ENCODE measurements at places on chromosomes 5 and 9. TPM values are rescaled to one million over a fixed set of nuclear protein-coding genes. Genes with fewer than 3 reads are reported as not detected.

DNA sequence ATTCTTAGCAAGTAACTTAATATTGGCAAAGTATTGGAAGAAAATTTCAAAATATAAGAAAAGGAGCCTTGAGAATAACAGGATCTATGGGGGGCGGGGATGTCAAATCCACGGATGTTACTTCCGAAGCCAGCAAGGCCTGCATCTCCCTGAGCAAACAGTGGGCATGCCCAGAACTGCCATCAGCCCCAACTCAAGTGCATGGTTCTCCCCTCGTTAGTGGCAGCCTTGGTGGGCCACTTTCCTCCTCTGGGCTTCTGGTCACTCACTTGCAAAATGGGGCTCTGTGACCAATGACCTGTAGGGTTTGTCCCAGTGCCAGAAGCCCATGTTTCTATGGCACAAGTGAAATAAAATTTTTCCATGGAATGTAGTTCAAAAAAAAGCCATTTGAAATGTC is 27.2 kb upstream of the MED10 start:
- no peak for DNase-seq
- H3K27me3 ChIP-seq = no peaks in the 10 kb centered on the region
- no peak overlapping the region for H3K27ac ChIP-seq
- H3K36me3 ChIP-seq = no peaks in the 10 kb centered on the region
- H3K4me1 ChIP-seq = peaks cover 28% of the 10 kb centered on the region
- no peak overlapping the region for H3K4me3 ChIP-seq

GRCh38 chr5:7793895-7794294 is 57.0 kb downstream of the CFAP90 start:
- no peak overlapping the region for H3K27ac ChIP-seq
- H3K4me3 ChIP-seq = no peak overlapping the region

GRCh38 chr5:53569453-53569852 is 9.0 kb downstream of the NDUFS4 start:
- no peaks in the 10 kb centered on the region for H3K27me3 ChIP-seq
- H3K4me3 ChIP-seq = no peak overlapping the region
- H3K36me3 ChIP-seq = no peaks in the 10 kb centered on the region
- H3K27ac ChIP-seq = no peak overlapping the region
- DNase-seq = no peak

- no peaks in the 10 kb centered on the region for H3K27me3 ChIP-seq
- DNase-seq = no peak
- H3K4me3 ChIP-seq = no peak overlapping the region
- H3K36me3 ChIP-seq = no peaks in the 10 kb centered on the region
These were observed 102.2 kb upstream of the IL7R start for GRCh38 chr5:35754481-35754880.

- no peak for DNase-seq
- no peaks in the 10 kb centered on the region for H3K27me3 ChIP-seq
- H3K4me1 ChIP-seq = no peaks in the 10 kb centered on the region
- no peak overlapping the region for H3K27ac ChIP-seq
- no peaks in the 10 kb centered on the region for H3K36me3 ChIP-seq
These were observed 374.6 kb downstream of the OSTF1 start for GRCh38 chr9:75462866-75463265.

GRCh38 chr5:6058055-6058715 is 320.2 kb downstream of the MED10 start:
- no peaks in the 10 kb centered on the region for H3K36me3 ChIP-seq
- H3K4me1 ChIP-seq = no peaks in the 10 kb centered on the region
- no peaks in the 10 kb centered on the region for H3K27me3 ChIP-seq
- no peak for DNase-seq
- no peak overlapping the region for H3K4me3 ChIP-seq

DNA sequence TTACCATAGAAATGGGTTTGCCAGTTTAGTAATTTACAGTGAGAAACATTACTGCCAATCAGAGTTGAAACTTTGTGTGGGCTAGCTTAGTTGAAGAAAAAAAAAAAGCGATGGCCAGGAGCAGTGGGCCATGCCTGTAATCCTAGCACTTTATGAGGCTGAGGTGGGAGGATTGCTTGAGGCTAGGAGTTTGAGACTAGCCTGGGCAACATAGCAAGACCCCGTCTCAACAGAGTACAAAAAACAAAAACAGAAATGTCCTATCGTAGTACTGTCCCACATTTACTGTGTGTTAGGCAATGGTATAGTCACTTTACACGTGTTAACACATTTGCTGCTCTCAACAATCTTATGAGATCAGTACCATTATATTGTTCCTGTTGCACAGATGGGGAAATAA is 2.3 kb downstream of the OSTF1 start:
- no peak for DNase-seq
- peak overlapping the region; percentile 91 for H3K4me3 ChIP-seq
- no peaks in the 10 kb centered on the region for H3K36me3 ChIP-seq
- no peak overlapping the region for H3K27ac ChIP-seq
- no peaks in the 10 kb centered on the region for H3K27me3 ChIP-seq

DNA sequence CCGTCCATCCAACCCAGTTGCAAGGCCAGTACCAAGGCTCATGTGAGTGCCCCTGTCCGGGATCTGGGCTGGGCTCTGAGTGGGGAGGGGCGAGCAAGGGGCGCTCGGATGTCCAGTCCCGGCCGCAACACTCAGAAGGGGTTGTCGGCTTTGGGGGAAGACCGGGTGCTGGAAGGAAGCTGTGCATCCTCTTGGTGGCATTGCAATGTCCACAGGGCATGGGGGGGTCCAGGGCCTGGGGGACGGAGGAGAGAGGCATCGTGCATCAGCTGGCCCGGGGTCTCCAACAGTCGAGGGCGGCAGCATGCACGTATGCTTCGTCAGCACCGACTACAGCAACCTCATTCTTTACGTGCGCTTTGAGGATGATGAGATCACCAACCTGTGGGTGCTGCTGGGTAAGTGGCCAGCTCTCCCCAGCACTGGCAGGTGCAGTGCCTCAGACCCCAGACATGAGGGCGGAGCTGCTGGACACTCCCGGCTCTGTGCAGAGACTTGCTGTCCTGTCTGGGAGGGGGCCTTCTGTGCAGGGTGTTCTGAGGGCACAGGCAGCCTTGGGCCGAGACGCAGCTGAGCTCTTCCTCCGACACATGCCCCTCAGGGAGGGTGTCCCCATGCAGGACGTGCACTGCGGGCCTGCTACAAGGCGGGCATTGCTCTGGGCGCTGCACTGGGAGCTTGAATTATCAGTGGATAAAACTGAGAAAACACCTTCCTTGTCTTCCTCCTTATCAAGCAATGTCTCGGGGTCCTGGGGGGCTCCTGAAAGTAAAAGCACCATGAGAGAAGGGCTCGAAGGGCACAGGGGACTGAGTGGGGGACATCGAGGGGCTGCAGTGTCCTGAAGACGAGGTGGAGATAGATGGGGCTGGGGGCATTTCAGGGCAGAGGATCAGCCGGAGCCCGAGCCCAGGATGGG is 22.5 kb downstream of the GLT6D1 start:
- DNase-seq = no peak
- no peak overlapping the region for H3K27ac ChIP-seq
- peaks cover 20% of the 10 kb centered on the region for H3K27me3 ChIP-seq
- no peaks in the 10 kb centered on the region for H3K4me1 ChIP-seq

GRCh38 chr9:132163876-132164603 is 2.2 kb downstream of the NTNG2 start:
- peak overlapping the region; percentile 67 for H3K4me3 ChIP-seq
- peaks cover 41% of the 10 kb centered on the region for H3K27me3 ChIP-seq
- H3K27ac ChIP-seq = no peak overlapping the region

DNA sequence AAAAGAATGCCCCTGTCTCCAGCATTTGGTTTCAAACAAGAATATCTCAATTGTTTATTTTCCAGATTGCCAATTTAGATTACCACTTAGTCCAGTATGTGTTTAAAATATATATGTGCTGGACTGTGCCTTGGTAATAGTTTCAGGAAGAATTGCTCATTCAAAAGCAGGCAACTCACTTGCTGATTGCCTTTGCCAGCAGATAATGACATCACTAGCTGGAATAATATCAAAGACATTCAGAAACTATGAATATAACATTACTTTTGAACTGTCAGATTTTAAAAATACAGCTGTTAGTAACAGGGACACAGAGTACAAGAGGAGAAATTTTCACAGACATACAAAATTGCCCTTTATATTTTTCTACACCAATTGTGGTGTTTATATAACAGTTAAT is 96.0 kb upstream of the ITGA2 start:
- H3K4me1 ChIP-seq = no peaks in the 10 kb centered on the region
- DNase-seq = peak; percentile 23
- no peaks in the 10 kb centered on the region for H3K27me3 ChIP-seq
- H3K4me3 ChIP-seq = no peak overlapping the region
- no peak overlapping the region for H3K27ac ChIP-seq

DNA sequence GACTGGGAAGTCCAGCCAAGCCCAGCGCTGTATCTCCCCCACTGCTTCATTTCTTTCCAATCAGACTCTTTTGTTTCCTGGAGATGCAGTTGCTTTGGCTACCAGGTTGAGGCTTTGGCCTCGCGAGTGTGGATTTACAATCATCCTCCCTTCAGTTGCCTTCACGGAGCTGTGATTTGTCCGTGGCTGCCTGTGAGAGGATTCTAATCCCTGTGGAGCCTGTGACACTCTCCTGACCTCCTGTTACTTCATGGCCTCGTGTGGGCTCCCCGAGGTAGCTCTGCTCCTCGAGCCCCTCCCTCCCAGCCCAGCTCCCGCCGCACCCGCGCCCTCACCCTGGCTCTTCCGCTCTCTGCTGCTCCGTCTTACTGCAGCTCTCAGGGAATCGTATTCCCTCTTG is 107.2 kb upstream of the STC2 start:
- H3K27ac ChIP-seq = no peak overlapping the region
- H3K36me3 ChIP-seq = no peaks in the 10 kb centered on the region
- H3K27me3 ChIP-seq = no peaks in the 10 kb centered on the region
- H3K4me3 ChIP-seq = no peak overlapping the region

Gene FRMD3
- total RNA-seq = 6.0 TPM

- no peaks in the 10 kb centered on the region for H3K36me3 ChIP-seq
- no peak overlapping the region for H3K27ac ChIP-seq
- no peaks in the 10 kb centered on the region for H3K4me1 ChIP-seq
- no peaks in the 10 kb centered on the region for H3K27me3 ChIP-seq
- H3K4me3 ChIP-seq = no peak overlapping the region
These were observed 769.7 kb downstream of the TAF11L14 start for GRCh38 chr5:18403941-18404438.

Gene DAB2IP
- 17.6 TPM for total RNA-seq

GRCh38 chr5:42436051-42436450 is 12.8 kb downstream of the GHR start:
- no peak overlapping the region for H3K27ac ChIP-seq
- no peaks in the 10 kb centered on the region for H3K27me3 ChIP-seq
- no peak overlapping the region for H3K4me3 ChIP-seq
- H3K4me1 ChIP-seq = peaks cover 8% of the 10 kb centered on the region
- H3K36me3 ChIP-seq = no peaks in the 10 kb centered on the region
- no peak for DNase-seq

GRCh38 chr9:120344230-120344629 is 235.7 kb downstream of the CDK5RAP2 start:
- peak; percentile 79 for DNase-seq
- H3K4me1 ChIP-seq = peaks cover 5% of the 10 kb centered on the region
- no peak overlapping the region for H3K27ac ChIP-seq
- no peaks in the 10 kb centered on the region for H3K36me3 ChIP-seq
- H3K4me3 ChIP-seq = no peak overlapping the region

DNA sequence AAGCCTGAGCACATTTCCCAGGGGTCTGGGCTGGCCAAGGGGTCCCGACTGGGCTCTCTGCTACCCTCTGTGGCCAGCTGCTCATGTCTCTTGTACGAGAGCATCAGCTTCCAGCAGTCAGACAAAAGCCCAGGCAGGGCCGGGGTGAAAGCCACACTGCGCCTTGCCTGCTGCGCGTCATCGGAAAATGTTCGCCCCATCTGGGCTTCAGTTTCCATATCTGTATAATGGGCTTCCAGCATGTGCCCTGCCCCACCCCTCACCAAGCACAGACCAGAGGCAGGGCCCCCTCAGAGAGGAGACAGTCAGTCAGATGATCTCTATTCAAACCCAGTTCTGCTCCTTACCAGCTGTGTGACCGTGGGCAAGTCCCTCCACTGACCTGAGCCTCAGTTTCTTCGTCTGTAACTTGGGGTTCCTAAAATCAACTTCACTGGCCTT is 8.0 kb upstream of the GRHPR start:
- no peak for DNase-seq
- no peak overlapping the region for H3K27ac ChIP-seq
- H3K4me1 ChIP-seq = 0 out of 2 replicates have a peak, but pooled peaks cover 6% of the 10 kb centered on the region
- no peaks in the 10 kb centered on the region for H3K27me3 ChIP-seq
- no peak overlapping the region for H3K4me3 ChIP-seq
- H3K36me3 ChIP-seq = no peaks in the 10 kb centered on the region

DNA sequence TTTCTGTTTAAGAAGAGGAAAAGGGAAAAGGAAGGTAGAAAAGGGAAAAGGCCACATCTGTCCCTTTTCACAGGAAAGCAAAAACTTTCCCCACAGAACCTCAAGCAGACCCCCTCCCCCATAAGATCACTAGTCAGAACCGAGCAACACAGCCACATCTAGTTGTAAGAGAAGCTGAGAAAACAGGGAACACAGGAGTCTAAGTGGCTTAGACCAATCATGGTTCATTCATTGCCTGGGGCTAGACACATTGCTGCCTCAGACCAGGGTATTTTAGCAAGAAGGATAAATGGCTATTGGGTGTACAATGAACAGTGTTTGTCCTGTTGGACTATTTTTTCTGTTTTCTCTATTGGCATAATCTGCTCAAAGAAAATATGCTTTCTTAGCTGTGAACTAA is 98.0 kb downstream of the ARL15 start:
- H3K27ac ChIP-seq = no peak overlapping the region
- no peaks in the 10 kb centered on the region for H3K27me3 ChIP-seq
- no peak overlapping the region for H3K4me3 ChIP-seq
- no peaks in the 10 kb centered on the region for H3K4me1 ChIP-seq

GRCh38 chr5:6188344-6188743 is 190.0 kb downstream of the MED10 start:
- H3K4me1 ChIP-seq = peaks cover 7% of the 10 kb centered on the region
- no peak overlapping the region for H3K27ac ChIP-seq
- no peaks in the 10 kb centered on the region for H3K36me3 ChIP-seq
- no peak overlapping the region for H3K4me3 ChIP-seq
- DNase-seq = no peak

DNA sequence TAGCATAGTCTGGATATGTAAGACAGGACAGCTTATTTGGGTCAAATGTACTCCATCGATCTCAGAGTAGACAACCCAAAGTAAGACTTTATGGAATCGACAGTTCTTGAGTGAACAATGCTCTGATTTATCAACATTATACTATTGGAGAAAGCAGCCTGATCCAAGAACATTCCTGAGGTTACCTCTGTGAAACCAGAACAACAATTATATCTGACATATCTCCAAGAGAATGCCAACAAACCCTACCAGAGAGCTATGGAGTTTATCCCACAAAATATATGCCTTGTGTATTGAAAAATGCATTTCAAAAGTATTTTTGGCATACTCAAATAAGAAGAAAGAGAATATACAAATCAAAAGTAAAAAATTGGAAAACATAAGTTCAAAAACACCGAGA is 1985.9 kb downstream of the EFNA5 start:
- no peaks in the 10 kb centered on the region for H3K4me1 ChIP-seq
- no peak for DNase-seq
- H3K4me3 ChIP-seq = no peak overlapping the region
- no peaks in the 10 kb centered on the region for H3K27me3 ChIP-seq

- no peaks in the 10 kb centered on the region for H3K27me3 ChIP-seq
- H3K27ac ChIP-seq = no peak overlapping the region
- DNase-seq = no peak
- no peak overlapping the region for H3K4me3 ChIP-seq
These were observed 76.7 kb downstream of the KLHL3 start for GRCh38 chr5:137659209-137659608.

Gene PCDHGC3
- 0.35 TPM for total RNA-seq

Gene ASS1
- total RNA-seq = 74.1 TPM

Gene ITGA1
- total RNA-seq = 4.7 TPM

Gene NEURL1B
- 0.95 TPM for total RNA-seq

- no peak overlapping the region for H3K4me3 ChIP-seq
- no peaks in the 10 kb centered on the region for H3K36me3 ChIP-seq
- DNase-seq = no peak
- no peaks in the 10 kb centered on the region for H3K4me1 ChIP-seq
- H3K27ac ChIP-seq = no peak overlapping the region
- H3K27me3 ChIP-seq = no peaks in the 10 kb centered on the region
These were observed 1974.8 kb downstream of the EFNA5 start for GRCh38 chr5:105695941-105696340.

Gene NTMT1
- 50.2 TPM for total RNA-seq

Data from PC-3 (cell line).